ENCODE measurements at places on chromosomes 16 and 17. TPM values are rescaled to one million over a fixed set of nuclear protein-coding genes. Genes with fewer than 3 reads are reported as not detected.
A peak's percentile ranks its signal among the peaks of the same experiment; 100 is the strongest.

GRCh38 chr16:27199736-27200135 lies 3.6 kb upstream of the KDM8 start:
- peak; percentile 44 for DNase-seq

- DNase-seq: no peak
Measured at GRCh38 chr16:57821149-57821971, 19.1 kb upstream of the KIFC3 start.

DNA sequence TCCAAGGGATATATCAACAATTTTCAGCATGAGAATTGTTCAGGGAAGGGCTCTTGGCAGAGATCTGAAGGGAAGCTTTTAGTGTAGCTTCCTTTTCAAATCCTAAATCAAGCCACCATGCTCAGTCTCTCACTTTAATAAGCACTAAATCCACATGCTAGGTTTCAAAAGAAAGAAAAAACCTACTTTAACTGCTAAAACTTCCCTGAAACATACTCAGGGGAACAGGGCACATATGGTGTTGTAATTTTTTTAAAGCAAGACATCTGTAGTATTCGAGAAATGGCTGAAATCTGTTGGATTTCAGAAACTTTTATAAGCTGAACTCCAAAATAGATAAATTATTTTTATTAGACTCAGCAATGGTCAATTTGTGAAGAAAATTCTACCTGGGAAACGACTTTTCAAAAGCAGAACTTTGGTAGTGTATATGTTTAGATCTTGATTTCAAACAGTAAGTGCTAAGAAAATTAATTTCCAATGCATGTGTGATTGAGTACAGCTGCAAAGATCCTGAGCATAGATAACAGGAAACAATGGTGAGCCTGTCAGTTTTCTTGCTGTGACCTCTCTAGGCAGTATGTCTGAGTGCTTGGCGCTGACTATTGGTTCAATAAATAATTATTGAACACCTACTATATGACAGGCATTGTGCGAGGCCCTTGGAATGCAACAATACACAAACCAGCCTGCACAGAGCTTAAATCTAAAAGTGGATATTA lies 804.5 kb upstream of the SOX9 start:
- DNase-seq: no peak

Gene LITAFD
- not detected for total RNA-seq

Gene NLRC3
- 0.12 TPM for total RNA-seq

Gene GGA2
- 8.8 TPM for total RNA-seq
